Ovary (tissue), 10 donors: ENCODE measurements at places on chromosomes 11 and 22. TPM values are rescaled to one million over a fixed set of nuclear protein-coding genes. Genes with fewer than 3 reads are reported as not detected.

Gene WT1
- total RNA-seq: 77.2 TPM

Gene CATSPER1
- 0.25 TPM for total RNA-seq

- no peak for DNase-seq
These were observed 2.5 kb upstream of the SUSD2 start for GRCh38 chr22:24178502-24179440.

Gene VWCE
- total RNA-seq: 39.9 TPM

- DNase-seq: no peak
These were observed 119.1 kb downstream of the MN1 start for GRCh38 chr22:27682437-27682836.

Gene POTEH
- total RNA-seq: not detected

DNA sequence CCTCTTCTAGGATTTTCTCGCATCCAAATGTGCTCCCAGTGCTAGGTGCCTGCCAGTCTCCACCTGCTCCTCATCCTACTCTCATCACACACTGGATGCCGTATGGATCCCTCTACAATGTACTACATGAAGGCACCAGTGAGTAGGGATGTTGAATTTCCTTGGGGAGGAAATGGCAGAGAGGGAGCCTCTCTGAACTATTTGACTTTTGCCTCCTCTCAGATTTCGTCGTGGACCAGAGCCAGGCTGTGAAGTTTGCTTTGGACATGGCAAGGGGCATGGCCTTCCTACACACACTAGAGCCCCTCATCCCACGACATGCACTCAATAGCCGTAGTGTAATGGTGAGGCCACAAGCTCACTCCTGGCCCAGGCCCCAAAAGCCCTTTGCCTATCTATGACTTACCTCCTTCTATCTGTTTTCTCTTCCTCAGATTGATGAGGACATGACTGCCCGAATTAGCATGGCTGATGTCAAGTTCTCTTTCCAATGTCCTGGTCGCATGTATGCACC is 2.5 kb downstream of the TAF10 start:
- no peak for DNase-seq

GRCh38 chr11:12853652-12854296 is 155.3 kb upstream of the RASSF10 start:
- no peak for DNase-seq

- no peak for DNase-seq
These were observed 3.7 kb upstream of the INPPL1 start for GRCh38 chr11:72220696-72221363.

- no peak for DNase-seq
These were observed 471.4 kb downstream of the MN1 start for GRCh38 chr22:27329966-27330645.

Gene SLC22A24
- total RNA-seq: not detected

- DNase-seq: no peak
These were observed 521.8 kb downstream of the MIAT start for GRCh38 chr22:27179161-27179560.
